ENCODE measurements at places on chromosomes 6 and 20.

- DNase-seq = no peak
Measured at GRCh38 chr6:79833264-79833963, 113.9 kb downstream of the ELOVL4 start.

DNA sequence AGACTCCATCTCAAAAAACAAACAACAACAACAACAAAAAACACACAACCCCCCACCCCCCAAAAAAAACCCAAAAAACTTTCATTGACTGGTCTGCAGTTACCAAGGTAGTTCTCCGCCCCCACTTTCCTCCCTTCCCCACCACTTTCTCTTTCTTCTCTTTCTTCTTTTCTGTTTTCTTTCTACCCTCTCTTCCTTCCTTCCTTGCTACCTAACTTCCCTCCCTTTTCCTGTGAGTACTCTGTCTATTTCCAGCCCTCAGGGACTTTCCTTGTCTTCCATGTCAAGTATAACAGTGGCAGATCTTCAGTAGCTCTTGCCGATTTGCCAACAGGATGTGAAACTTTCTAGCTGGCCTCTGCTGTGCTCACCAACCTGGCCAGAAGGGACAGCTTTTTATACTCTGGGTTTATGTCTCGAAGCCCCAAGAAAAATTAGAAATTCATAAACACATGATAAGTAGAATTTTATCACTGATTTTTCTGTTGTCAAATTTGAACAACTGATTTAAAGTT, 399.5 kb downstream of the QKI start:
- DNase-seq = peak; percentile 29

GRCh38 chr20:49496553-49497397, 14.3 kb upstream of the KCNB1 start:
- DNase-seq = no peak

- no peak for DNase-seq
Measured at GRCh38 chr6:82534876-82535275, 171.3 kb downstream of the TPBG start.

- no peak for DNase-seq
Measured at GRCh38 chr6:11040134-11040533, 4.0 kb downstream of the ELOVL2 start.

DNA sequence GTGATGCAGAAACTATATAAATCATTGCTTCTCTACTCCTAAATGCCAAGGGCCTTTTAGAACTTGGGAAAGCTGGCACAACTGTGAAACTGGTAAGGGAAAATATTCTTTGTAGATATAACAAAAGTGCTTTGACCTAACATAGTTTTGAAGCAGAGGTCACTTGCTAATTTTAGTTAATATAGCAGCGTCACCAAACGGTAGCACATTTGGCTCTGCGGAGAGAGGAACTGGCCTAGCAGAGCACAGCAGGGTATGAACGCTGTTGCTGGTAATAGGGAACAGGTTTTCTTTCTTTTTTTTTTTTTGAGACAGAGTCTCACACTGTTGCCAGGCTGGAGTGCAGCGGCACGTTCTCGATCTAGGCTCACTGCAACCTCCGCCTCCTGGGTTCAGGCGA, 67.4 kb downstream of the ECT2L start:
- no peak for DNase-seq

DNA sequence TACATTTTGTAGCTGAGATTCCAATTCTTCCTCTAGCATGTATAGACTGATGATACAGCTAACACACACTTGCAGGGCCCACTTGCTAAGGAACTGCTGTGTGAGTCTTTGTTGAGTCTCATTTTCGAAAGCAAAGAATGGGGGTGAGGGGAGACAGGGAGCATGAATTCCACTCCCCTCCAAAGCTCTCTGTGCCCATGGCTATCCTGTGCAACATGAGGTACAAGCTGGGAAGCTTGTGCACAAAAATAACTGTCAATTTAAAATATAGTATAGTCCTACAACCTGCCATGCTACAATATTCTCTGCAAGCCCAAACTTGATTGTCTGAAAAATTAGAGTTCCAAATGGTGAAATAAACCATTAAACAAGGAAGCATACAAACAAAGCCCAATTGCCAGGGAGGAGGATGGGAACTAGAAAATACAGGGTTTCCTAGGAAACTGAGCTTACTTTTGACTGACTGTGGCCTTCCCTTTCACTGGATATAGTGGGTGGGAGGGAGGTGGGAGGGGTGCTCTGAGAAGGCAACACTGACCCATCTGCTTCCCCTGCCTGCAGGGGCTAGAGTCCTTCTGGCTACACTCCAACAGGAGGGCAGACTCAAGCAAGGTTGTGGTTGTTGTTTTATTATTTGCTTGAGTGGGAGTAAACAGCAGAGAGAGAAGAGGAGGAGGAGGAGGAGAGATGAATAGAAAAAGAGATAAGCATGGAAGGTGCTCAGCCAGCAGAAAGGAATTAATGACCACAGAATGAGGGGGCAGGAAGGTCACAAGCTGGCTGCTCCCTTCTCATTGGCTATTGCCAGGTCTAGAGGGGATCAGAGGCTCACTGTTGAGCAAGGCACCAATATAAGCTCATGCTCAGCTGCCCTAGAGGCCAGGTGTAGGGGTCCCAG, 84.6 kb downstream of the FYN start:
- no peak for DNase-seq

- DNase-seq = no peak
Measured at GRCh38 chr6:54248994-54249393, 59.2 kb upstream of the TINAG start.

- DNase-seq = no peak
Measured at GRCh38 chr6:143337201-143337949, 113.1 kb downstream of the ADAT2 start.

DNA sequence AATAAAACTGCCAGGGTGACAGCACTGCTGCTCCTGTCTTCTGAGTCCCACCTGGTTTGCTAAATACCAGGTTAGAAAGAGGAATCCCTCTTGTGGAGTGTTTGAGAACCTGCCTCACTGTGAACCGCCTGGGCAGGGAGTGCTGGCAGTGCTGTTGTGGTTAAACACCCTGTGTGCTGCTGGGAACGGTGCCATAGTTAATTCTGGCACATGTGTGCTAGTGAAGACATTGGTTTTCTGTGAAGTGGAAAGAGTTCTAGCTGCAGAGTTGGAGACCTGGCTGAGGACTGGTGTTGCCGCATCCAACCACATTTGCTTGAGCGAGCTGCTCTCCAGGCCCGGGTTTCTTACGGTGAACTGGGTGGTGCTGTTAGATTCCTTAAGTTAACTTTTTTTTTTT, 72.7 kb downstream of the IGF2R start:
- peak; percentile 9 for DNase-seq

- no peak for DNase-seq
Measured at GRCh38 chr6:154343473-154344308, 12.9 kb downstream of the IPCEF1 start.

GRCh38 chr20:54619181-54619580, 143.8 kb downstream of the DOK5 start:
- DNase-seq = no peak

- DNase-seq = no peak
Measured at GRCh38 chr6:106750142-106750918, 121.0 kb downstream of the QRSL1 start.

GRCh38 chr6:147117580-147117979, 86.6 kb upstream of the STXBP5 start:
- DNase-seq = no peak

- DNase-seq = no peak
Measured at GRCh38 chr20:25352746-25353145, 37.9 kb downstream of the ABHD12 start.

- DNase-seq = no peak
Measured at GRCh38 chr6:67345946-67346345, 1289.1 kb upstream of the ADGRB3 start.

DNA sequence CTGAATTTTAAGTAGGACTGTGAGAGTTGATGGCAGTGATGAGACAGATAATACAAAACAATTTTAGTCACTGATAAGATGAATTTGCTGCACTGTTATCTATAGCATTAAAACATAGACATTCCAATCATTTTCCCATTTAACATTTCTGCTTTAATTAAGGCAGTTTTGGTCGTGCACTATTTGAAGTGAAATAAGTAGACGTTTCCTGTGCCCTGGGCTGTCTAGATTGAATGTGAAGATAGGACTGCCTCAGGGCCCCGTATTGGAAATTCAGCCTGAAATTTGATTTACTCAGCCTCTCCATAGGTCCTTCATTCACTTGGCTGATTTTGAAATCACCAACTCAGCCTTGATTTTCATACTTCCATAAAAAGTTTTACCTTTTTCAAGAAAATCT, 48.3 kb downstream of the ARID1B start:
- no peak for DNase-seq

GRCh38 chr6:47135772-47136171, 93.6 kb upstream of the ADGRF1 start:
- no peak for DNase-seq

DNA sequence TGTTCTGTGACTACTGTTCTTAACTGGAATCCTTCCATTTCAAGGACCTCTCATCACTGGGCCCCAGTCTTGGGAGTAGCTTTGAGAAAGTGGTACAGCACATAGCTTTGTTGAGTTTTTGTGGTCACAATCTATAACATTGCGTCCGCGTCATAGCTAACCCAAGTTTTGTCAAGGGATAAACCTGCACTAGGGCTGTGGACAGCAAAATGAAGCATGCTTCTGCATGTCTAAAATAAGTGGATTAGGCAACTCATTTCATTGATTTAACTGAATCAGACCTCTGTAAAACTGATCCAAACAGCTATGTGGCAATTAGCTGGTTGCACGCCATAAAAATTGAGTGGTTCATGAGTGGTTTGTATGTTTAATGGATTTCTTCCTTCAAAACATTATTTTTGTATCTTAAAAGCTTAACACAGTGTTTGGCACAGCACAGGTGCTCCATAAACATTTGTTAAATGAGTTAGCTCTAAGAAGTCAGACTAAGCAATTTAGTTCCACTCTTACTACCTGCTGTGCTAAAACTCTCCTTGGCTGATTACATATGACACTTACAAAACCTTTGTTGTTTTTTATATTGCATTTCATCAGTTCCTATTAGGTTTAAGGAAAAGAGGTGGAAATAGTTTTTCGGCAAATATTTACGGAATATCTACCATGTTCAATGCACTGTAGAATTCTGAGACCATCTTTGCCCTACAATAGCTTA, 160.3 kb upstream of the ATXN1 start:
- no peak for DNase-seq

DNA sequence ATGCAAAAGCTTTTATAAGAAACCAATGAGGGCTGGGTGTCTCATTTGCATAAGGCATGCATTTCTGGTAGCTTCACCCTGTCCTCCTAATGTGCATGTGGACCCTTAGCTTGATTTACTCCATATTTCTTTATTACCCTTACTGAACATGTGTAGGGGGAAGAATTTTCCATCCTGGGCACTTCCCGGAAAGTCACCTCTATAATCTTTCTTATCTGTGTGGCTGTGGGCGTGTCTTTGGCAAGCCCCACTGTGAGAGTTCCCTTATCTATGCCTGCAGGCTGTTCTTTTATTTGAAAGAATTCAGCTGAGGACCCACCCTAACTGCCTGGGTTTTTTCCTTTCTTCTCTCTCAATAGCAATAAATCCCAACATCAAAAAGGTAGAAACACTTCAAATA, 627.8 kb downstream of the DOK5 start:
- no peak for DNase-seq

DNA sequence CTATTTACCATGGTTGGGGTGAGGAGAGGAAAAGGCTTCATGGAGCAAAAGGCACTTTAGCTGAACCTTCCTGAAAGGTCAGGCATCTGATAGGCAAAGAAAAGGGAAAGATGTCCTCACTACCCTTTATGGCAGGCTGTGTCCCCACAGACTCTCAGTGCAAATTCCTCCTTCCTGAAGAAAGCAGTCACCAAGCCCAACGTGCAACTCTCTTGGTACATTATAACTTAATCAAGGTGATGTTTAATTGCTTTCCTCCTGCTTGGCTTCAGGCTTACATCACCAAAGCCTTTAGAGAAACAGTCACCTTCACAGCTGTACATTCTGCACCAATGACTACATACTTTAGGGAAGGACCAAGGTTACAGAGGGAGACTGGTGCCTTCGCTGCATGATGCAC, 2.1 kb upstream of the CLIC5 start:
- no peak for DNase-seq

GRCh38 chr6:3938715-3939367, 89.7 kb downstream of the FAM50B start:
- DNase-seq = no peak

DNA sequence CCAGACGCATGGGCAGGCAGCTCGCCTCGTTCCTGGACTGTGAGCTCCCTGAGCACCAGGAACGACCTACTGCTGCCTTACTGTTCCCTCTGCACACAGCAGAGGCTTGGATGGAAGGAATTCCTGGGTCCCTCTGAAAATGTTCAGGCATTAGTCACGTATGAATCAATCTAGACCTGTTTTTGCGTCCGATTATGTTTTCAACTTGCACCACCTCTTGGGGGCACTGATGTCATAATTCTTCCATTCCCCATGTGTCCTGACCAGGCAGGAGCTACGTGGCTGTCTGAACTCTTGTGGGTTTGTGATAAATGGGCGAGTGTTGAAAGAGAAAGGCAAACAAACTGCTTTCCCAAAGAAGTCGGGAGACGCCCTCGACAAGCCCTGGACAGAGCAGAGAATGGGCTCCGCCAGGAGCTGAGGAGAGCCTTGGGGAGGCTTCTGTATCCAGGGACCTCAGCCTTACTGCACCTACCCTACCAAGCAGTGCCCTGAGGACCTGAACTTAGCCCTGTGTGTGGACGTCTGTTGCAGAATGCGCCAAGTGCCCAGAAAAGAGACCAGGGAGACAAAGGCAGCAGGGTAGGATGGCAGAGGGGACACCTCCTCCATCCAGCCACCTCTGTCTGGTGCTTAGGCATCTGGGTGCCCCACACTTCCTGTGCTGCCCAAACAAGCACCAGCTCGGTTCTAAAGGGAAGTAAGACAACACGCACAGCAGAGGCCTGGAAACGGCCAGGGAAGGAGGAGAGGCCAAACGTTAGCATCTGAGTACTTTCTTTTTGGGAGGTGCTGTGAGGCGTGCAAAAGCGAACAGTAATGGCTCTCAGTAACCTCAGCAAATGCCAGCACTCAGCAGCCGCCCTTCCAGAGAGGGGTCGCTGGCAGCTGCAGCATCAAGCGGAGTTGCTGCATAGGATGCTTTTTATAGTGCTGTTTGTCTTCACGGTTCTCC, 124.2 kb downstream of the LY86 start:
- DNase-seq = peak; percentile 70

DNA sequence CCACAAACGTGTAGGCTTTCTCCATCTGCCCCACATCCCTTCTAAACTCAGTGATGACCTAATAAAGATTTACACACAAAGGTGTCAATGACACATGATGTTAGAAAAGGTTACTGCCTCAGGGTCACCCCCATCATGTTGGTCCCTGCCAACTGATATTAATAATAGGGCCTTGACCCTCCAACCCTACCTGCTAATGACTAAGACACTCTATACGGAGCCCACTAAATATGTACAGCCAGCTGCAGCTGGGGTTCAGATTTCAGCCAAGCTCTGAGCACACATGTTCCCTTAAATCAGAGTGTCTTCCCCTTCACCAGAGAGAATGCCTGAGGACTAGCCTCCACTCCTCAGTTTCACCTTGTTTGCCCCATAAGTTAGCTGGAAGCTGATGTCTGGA, 67.4 kb upstream of the SNRPB2 start:
- DNase-seq = no peak

GRCh38 chr6:4670824-4671409, 105.3 kb upstream of the CDYL start:
- DNase-seq = no peak
